ENCODE measurements at places on chromosomes 6 and 20.

- DNase-seq: no peak
Observed at GRCh38 chr6:106138151-106138550, 52.0 kb downstream of the PRDM1 start.

GRCh38 chr6:154614101-154614500 is 103.6 kb upstream of the CNKSR3 start:
- DNase-seq: no peak

DNA sequence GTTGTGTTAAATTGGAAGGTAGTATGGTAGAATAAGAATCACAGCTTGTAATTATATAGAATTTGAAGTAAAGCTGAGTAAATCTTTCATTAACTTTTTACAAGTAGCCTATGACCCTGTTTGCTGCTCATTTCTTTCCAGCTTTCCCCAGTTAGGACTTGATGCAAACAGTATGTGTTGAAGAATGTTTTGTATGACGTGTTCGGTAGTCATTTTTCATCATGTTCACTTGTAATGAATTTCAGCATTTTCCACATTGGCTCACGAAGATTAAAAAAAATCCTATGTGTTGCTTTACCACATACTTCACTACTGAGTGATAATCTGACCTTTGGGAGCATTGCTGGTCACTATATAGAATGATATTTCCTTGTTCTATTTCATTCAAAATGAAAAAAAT is 162.4 kb downstream of the CDKAL1 start:
- DNase-seq: no peak

GRCh38 chr6:30207619-30208295 is 5.4 kb downstream of the TRIM26 start:
- DNase-seq: no peak

DNA sequence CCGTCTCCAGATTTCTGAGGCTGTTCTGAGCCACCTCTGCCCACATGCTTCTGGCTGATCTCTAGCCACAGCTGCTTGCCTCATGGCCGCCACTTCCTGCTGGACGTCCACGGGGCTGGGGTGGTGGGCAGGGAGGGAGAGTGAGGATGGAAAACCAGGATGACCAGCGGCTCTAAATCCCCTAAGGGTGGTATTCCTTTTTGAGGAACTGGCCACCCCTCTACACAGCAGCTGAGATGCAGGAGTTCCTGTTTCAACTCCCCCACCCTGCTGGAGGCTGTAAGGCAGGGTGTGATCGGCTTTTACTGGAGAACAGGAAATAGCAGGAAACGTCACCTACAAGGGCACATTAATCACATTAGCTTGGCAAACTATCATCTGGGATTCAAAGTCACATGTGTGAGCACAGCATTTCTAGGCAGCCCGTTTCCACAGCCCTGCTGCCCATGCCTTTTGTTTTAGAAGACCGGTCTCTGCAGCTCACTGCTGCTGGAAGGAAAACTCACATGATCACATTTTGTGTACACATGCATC is 181.6 kb upstream of the ECI2 start:
- no peak for DNase-seq

- DNase-seq: no peak
Observed at GRCh38 chr6:134589512-134589911, 271.6 kb upstream of the SGK1 start.

DNA sequence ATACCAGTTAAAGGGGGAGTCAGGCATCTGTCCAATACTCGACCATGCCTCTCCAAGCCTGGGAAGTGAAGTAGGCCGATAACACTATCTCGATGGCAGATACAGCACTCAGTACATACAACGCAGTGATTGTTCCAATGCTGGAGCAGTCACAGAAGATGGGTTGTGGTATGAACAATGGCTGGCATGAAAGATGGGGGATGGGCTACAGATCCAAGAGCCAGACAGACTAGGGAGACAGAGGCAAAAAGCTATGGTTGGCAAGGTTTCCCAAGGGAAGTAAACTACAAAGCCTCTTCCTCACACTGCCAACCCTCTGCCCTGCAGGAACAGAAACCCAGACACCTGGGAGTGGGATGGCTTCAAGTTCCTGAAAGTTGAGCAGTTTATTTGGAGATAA is 19.2 kb downstream of the FKBP1A start:
- DNase-seq: no peak

DNA sequence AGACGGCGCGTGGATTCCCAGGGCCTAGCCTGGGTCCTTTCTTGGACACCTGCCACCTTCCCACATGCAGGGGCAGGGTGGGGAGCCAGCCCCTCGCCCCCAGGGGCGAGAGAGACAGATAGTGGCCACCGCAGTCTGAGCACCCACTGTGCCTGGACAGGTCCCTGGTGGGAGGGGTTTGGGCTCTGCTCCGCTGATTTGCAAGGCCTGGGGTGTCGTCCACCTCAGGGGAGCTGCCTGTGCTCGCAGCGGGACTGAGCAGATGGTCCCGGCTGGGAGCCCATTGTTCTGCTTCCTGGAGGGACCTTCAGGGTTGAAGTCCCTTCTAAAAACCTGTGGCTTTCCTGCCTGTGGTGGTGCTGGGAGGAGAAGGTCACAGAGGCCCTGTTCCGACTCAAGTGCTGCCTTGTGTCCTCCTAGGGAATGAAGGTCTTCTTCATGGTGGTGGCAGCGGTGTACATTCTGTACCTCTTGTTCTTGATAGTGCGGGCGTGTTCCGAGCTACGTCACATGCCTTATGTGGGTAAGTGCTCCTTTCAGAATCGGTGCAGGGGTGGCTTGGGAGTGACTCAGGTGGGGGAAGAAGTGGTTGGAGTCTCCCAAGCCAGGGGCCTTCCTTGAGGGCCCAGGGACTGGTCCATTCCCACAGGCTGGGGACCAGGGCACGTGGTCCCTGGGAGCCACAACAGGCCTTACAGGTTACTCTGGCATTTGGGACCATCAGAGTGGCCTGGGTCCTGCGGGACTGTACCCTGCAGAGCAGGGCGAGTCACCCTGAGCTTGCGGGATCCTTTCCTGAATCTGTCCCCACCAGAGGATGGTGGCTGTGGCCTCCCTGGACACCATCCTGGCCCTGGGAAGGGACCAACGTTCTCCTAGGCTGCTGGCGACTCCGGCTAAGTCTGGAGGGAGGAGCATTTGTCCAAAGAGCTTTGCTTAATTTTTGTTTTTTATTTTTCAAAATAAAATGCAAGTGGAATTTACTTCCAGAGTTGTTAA is 19.6 kb downstream of the DYNLT1 start:
- no peak for DNase-seq

DNA sequence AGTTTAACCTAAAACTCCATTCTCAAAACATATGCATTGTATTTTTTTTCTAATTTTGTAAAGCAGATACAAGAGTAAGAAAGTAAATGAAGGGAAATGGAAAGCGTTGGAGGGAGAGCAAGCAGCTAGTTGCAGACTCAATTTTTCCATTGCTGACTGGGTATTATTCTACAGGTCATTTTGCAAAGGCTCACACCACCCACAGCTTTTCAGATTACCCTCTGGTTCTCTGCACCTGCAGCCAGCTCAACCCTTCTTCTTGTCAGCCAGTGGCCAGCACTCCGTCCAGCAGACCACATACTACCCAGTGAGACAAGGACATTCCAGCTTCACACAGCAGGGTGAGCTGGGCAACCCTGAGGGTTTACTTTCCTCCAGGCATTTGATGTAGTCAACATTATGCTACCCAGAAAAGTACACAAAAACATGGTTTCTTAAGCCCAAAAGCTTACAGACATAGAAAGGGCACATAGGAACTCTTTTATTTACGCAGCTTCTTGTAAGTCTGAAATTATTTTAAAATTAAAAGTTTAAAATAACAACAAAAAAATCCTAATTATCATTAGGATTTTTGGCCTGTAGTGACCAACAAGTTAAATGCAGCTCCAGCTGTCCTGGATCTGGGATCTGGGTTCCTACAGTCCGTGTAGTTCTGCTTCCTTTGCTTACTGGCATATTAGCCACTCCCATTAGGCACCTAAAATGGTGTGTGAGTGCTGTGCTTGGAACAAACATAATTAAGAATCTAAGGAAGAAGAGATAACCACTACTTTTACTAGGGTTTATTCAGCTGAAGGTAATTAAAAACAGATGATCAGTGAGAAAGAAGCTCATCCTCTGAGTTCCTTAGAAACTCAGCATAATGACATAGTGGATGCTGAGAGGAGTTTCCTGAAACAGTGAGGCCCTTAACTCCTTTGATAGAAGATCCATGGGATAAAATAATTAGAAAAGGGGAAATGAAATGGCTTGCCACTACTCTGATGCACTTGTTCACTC is 185.3 kb downstream of the PKHD1 start:
- DNase-seq: no peak

DNA sequence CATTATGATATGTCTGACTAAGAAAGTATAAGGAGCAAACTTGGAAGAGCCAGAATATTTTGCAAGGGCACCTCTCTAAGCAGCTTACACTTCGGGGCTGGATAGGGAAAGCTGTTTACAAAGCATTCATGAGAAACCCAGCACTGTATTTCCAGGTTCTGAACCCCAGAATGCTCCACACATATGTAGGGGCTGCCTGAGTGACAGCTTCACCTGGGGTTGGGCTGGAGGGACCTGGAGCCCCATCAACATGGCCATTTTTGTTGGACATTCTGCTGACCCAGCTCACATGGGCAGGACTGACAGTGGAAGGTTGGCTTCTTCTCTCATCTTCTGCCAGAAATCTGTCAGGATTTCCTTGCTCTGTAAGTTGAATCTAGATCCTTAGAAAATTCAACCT is 197.1 kb upstream of the SSTR4 start:
- DNase-seq: no peak

DNA sequence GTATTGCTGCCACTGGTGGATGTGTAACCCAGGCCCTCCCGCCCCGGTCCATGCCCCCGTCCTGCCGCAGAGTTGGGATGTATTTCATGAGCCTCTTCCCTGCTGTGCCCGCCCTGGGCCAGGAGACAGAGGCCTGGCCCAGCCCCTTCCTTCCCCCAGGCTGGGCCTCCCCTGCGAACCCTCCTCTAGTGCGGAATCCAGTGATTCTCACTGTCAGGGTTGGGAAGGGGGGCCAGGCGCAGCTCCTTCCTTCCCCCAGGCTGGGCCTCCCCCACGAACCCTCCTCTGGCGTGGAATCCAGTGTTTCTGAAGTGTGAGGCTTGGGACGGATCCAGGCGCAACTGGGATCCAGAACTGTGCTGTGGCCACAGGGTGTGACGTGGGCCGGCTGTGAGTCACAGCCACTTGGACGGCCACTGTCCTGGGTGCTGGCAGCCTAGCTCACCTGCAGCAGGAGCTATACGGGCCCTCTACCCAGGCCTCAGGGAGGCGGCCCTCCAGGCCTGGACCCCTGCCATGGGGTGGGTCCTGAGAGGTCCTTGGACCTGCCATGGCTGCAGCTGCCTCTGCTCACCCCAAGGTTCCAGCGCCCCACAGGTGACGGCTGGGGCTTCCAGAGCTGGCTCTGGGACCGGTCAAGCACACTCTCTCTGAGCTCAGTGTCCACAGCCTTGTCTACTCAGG is 28.3 kb downstream of the COL20A1 start:
- DNase-seq: no peak

GRCh38 chr6:42313941-42314570 is 96.4 kb upstream of the MRPS10 start:
- DNase-seq: no peak

GRCh38 chr6:169469028-169469427 is 215.4 kb upstream of the THBS2 start:
- no peak for DNase-seq

GRCh38 chr6:14211562-14211942 is 94.0 kb downstream of the CD83 start:
- DNase-seq: no peak

GRCh38 chr6:36550473-36551000 is 3.3 kb upstream of the STK38 start:
- no peak for DNase-seq

DNA sequence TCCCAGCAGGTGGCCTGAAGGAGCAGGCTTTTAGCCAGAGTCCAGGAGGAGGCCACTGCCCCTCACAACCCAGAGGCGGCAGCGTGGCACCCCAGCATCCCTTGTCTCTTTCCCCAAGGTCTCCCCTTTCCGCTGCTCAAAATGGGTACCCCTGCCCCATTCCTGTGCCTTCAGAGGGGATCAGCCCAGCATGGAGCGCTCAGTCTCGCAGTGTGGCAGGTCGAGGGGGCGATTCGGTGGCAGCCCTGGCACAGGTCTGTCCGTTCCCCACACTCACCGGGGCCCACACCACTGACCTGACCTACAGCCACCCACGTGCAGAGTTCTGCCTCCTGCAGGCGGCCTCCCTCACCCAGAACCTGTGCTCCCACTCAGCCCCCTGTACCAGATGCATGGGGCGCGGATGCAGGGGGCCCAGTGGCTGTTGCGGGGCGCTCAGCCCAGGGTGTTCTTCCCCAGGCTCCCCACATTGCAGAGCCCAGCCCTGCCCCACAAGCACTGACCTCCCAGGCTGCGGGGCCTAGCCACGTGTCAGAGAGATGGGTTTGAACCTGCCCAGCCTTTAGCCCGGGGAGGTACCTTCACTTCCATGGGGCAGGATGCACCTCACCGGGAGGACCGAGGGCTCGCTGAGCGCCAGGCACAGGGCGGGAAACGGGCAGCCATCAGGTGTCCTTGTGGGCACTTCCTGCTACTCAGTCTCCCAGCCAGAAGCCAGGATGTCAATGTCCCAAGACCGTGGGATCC is 41.8 kb downstream of the DSTN start:
- DNase-seq: no peak

DNA sequence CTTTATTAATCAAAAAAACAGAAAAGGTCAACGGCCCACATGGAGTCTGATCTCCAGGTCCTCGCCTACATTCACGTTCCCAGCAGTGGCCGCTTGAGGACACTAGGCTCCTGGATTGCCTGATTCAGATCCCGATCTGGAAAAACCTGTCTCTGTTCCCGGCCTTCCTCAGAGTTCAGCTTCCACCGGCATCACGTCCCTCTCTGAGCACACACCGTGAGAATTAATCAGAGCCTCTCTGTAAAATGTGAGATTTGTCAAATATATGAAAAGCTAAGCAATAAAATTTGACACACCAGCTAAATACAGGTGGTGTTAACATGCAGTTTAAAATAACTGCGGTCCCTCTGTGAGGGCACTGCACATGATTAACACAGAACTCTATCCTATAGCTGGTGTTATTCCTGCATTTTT is 122.8 kb upstream of the COL21A1 start:
- no peak for DNase-seq

DNA sequence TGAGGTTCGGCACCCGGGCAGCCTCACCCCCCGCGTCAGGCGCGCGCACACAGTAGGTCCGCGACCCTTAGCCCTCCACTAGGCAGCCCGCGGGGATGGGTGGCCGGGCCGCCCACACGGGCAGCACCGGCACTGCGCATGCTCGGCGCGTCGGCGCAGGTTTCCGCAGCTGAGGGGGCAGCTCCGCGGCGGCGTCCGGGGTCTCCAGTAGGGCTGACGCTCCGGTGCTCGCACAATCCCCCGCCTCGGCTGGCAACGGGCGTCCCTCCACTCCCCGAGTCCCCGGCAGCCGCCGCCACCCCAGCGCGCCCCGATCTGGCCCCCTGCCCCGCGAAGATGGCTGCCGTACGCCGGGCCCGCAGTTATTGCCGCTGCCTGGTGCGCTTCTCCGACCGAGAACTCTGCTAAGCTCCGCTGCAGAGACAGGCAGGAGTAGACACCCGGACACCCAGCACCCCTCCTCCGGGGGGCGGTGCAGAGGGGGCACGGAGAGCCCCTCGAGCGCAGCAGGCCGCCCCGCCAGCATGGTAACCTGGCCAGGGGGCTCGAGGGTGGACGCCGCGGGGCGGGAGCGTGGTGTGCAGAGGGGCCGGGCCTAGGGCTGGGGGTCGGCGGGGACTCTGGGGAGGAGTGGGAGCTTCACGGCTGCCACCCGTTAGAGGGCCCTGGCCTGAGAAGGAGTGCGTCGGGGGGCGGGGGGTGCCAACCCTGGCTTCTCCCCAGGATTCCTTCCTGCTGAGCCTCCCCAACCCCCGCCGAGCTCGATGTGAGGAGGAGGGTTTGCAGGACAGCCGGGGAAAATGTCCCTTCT is at the start of gene FBXO9:
Gene FBXO9, plus strand, starts transcription at position 139 of the 811 bp plus-strand sequence. Its CDS starts 386 bp downstream, at position 525.
- peak; percentile 68 for DNase-seq

GRCh38 chr6:111850295-111850937 is 22.8 kb downstream of the FYN start:
- DNase-seq: no peak

All from CD4-positive, alpha-beta T cell treated with Interleukin-4 for 4 hours (primary cell).